NCI-H1436 treated with DMSO at 0.1 percent for 48 hours (cell line): ENCODE measurements at places on chromosomes 1 and 21.
A peak's percentile ranks its signal among the peaks of the same experiment; 100 is the strongest.

GRCh38 chr21:41045534-41046268 is 122.3 kb upstream of the BACE2 start:
- peak; percentile 66 for DNase-seq

DNA sequence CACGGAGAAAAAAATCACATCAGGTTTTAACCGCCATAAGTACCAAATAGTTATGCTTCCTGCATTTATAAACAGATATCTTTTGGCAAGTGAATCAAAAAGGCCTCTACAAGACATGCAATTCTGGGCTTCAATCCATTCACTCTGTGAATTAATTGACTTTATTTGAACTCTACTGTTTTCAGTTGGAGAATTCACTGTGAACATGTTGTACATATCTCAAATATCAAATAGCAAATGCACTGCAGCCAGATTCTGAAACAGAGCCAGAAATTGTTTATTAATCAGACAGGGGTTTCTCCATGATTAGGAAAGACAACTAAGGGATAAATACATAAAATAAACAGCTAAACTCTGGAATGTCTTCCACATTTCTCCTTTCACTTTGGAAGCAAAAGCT is 445.4 kb upstream of the NFIA start:
- no peak for DNase-seq

- no peak for DNase-seq
Observed at GRCh38 chr1:2504949-2505272, 21.5 kb downstream of the PANK4 start.

DNA sequence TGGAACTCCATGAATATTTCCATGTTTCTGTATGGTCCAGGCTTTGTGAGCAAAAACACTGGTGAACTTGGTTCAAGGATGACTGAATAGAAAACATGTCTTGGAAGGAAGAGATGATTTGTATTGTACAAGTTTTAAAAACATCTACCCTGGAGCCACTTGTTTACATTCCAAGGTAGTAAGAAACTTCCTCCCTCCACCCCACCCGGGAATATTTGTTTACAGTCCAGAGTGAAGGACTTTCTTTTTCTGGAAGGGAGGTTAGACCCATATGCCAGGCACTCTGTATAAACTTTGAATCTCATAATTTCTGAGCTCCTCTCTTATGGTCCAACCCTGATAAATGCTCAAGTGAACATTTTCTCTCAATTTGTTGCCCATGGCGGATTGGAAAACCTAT is 323.3 kb upstream of the LYPLAL1 start:
- no peak for DNase-seq

DNA sequence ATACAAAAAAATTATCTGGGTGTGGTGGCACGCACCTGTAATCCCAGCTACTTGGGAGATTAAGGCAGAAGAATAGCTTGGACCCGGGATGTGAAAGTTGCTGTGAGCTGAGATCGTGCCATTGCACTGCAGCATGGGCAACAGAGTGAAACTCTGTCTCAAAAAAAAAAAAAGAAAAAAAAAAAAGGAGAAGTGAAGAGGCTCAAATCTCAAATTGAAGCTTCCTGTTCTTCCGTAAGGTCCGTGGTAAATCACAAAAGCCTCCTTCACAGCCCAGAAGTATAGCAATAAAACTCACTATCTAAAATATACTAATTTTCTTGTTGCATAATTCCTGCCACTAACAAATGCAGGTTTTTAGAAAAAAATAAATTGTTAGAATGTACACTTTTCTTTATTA is 498.2 kb upstream of the BRINP3 start:
- DNase-seq, result no peak

DNA sequence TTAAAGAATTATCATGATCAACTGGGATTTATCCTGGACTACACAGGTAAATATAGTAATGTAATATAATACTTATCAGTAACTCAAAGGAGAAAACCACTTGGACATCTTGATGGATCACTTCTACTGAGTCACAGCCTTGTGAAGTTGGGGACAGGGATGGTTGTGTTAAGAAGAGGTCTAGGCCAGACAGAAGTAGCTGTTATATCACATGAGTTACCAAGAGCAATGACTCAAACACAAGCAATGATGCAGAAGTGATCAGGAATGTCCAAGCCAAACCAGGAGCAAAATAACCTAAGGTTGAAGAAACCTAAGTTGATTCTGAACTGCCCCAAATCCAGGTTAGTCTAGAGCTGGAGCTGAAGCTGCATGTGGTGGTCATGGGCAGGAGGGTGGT is 424.5 kb upstream of the DAB1 start:
- no peak for DNase-seq

- no peak for DNase-seq
Observed at GRCh38 chr1:207020065-207020708, 12.4 kb downstream of the C1orf116 start.

- no peak for DNase-seq
Observed at GRCh38 chr1:230146709-230147108, 79.7 kb downstream of the GALNT2 start.

- no peak for DNase-seq
Observed at GRCh38 chr1:178489399-178489798, 7.4 kb downstream of the CLEC20A start.

DNA sequence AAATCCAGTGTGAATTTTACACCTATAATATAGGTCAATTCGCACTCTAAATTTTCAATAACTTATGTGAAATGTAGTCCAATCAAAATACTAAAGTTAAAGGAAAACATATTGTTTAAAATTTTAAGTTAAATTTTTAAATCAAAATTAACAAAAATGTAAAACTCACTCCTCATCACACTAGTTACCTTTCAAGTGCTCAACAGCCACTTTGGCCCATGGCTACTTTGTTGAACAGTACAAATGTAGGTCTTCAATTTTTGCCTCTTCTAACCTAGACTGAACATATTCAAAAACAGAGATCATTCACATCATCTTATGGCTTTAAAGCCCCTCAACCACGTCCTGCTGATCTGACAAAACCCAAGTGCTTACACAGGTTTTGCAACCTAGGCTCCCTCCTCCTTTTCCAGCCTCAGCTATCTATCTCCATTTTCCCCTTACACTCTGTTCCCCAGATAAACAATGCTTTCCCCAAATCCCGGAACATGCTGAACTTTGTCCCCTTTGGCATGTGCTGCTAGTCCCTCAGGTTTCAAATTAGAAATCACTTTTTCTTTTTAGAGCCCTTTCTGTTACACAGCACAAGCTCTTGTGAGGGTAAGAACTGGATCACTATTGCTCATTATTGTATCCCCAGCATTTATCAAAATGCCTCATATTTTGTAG is 110.6 kb downstream of the AKT3 start:
- DNase-seq, result no peak

DNA sequence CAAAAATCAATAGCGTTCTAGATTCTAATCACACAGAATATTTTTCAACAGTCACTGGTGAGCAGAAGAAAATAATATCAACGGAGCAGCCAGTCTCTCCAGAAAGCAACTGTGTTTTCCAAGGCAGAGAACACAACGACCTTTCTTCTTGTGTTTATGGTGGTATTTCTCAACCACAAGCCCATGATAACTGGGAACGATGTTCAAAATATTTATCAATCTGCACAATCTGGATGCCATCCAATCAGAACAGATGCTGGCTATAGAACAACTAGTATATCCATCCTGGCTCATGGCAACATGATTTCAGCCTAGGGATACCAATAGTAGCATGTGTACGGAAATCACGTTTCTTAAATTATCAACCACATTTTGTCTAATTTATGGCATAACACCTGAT is 162.7 kb upstream of the RUNX1 start:
- no peak for DNase-seq

GRCh38 chr1:10648689-10649516 is 147.5 kb downstream of the CASZ1 start:
- DNase-seq, result no peak

DNA sequence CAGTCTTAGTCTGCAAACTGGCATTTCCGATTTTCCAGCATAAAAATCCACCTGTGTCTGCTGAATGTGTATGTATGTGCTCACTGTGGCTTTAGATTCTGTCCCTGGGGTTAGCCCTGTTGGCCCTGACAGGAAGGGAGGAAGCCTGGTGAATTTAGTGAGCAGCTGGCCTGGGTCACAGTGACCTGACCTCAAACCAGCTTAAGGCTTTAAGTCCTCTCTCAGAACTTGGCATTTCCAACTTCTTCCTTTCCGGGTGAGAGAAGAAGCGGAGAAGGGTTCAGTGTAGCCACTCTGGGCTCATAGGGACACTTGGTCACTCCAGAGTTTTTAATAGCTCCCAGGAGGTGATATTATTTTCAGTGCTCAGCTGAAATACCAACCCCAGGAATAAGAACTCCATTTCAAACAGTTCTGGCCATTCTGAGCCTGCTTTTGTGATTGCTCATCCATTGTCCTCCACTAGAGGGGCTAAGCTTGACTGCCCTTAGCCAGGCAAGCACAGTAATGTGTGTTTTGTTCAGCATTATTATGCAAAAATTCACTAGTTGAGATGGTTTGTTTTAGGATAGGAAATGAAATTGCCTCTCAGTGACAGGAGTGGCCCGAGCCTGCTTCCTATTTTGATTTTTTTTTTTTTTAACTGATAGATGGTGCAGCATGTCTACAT is 2.5 kb upstream of the OLFML3 start:
- no peak for DNase-seq

GRCh38 chr21:16538405-16538804 is 808.6 kb downstream of the USP25 start:
- DNase-seq, result no peak

GRCh38 chr1:234478152-234478480 is 863 bp downstream of the TARBP1 start:
- DNase-seq, result peak; percentile 7

DNA sequence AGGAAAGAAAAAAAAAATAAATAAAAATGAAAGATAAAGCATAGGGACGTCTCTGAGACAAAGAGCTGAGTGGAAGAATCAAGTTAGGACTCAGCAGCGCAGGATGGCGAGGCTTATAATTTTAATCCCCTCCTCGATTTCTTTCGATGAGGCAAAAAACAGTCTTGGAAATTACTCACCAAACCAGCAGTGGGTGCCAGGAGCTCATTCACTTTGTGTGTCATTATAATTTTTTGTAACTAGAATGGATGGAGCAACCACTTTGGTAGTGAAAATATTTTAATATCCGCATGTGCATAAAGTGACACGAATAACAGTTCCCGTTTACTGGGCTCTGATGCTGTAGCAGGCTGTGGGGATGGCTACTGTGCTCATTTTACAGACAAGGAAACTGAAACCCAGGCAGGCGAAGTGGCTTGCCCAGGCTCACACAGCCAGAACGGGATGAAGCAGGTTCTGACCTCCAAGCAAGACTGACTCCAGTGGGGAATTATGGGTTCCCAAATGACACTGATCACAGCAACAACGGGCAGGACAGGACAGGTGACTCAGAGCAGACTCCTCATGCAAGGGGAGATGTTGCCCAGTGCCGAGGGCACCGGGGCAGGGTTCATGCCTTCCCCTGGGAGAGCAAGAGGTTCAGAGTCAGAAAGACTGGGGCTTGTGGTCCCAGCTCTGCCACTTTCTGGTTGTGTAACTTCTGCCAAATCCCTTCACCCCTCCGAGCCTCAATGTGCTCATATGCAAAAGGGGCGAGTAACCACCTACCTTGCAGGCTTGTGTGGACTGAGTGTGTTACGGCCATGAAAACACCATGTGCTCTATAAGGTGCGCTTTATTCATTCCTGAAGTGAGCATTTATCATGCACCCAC is 63.6 kb downstream of the RUNX3 start:
- no peak for DNase-seq

DNA sequence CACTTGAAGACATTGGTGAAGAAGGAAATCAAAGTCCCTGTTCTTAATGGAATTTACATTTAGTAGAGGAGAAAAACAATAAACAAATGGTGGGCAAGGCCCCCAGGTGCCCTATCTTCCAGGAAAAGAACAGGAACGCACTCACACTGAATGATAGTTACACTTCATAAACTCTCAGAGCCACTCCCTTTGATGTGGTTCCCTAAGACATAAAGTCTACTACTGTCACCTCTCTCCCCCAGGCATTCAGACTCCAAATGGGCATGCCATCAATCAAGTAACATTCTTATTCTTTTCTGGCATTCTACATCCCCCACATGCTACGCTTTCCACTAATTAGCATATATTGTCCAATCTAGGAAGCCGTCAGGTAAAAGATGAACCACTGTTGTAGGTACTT is 36.6 kb upstream of the PIGC start:
- no peak for DNase-seq

DNA sequence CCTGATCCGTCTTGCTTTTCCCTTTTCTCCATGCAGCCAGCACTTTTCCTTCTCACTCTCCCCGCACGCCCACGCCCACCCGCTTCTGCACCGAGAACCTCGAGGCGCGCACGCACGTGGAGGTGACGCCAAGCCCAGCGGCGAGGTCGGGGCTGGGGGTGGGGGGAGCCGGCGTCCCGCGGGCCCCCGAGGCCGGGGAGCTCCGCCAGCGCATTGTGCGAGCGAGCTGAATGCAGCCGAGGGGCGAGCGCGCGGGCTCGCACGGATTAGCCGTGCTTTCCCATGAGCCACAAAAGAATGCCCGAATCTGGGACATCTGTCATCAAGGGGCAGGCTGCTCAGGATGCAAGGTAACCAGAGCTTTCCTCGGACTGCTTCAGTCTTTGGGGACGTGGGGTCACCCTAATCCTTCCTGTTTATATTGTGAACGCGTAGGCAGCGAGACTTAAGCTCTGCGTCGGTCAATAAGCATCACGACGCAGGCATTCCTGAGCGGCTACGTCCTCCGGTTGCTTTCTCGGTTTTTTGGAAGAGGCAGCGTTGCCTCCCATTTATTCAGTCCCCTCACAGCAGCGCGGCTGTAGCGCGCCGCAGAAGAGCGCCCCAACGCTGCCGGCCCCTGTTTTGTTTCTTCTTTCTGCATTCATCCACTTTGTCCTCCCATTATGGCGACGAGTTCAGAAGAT is 67.3 kb upstream of the AKT3 start:
- no peak for DNase-seq

DNA sequence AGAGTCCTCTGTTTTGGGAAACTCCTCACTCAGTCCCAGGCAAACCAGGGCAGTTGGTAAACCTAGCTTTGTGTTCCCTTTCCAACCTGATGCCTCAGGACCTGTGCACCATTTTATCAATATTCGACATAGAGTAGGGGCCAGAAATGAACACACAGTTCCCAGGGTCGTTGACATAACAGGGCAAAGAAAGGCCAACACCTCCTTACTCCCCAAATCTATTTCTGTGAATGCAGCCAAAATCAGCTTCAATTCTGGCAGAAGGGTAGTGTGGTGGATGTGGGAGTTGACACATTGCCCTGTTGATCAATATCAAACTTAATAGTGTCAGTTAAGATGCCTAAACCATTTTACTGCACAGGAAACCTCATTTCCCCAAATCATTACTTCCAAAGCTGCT is 104.6 kb upstream of the SPATA6 start:
- DNase-seq, result no peak

DNA sequence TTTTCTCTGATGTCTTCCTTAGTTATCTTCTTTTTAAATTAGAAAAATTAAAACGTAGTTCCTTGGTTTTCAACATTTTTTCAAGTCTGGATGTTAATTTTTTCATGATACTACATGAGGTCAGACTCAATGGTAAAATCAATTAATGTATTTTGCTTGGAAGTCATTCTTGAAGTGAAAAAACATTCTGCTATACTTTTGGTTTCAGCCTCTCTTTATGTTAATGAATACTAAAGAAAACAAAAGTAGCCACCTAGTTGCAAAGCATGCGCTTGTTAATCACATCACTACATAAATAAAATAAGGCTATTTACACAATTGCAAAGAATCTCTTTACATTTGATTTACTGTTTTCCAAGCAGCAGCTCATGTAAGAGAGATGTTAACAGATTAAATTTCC is 170.4 kb downstream of the LIPI start:
- no peak for DNase-seq

GRCh38 chr21:45466330-45467220 is 61.6 kb downstream of the COL18A1 start:
- no peak for DNase-seq
